ENCODE measurements at places on chromosomes 2 and 18. TPM values are rescaled to one million over a fixed set of nuclear protein-coding genes. Genes with fewer than 3 reads are reported as not detected.

MAP3K19 gene
- total RNA-seq = not detected

EPHA4 gene
- 76.9 TPM for total RNA-seq

RGPD3 gene
- total RNA-seq = not detected

IL18RAP gene
- 0.43 TPM for total RNA-seq

IL36G gene
- not detected for total RNA-seq

ALLC gene
- 0.57 TPM for total RNA-seq

IRS1 gene
- 14.7 TPM for total RNA-seq

SNTG2 gene
- 0.65 TPM for total RNA-seq

DSG2 gene
- total RNA-seq = 76.1 TPM

LCT gene
- total RNA-seq = not detected

RGPD4 gene
- 0.11 TPM for total RNA-seq

D2HGDH gene
- total RNA-seq = 16.1 TPM

HOXD3 gene
- total RNA-seq = not detected

LRATD1 gene
- total RNA-seq = 10.8 TPM

GALNT1 gene
- 60.3 TPM for total RNA-seq

TTC21B gene
- total RNA-seq = 19.7 TPM

GNLY gene
- not detected for total RNA-seq

CHRNA1 gene
- 0.20 TPM for total RNA-seq

CD302 gene
- 28.8 TPM for total RNA-seq

MEMO1 gene
- total RNA-seq = 38.9 TPM

COLEC12 gene
- total RNA-seq = 6.5 TPM

SULT1C4 gene
- 17.0 TPM for total RNA-seq

ARMC9 gene
- total RNA-seq = 6.8 TPM

GAL3ST2 gene
- total RNA-seq = not detected

HOXD1 gene
- total RNA-seq = not detected

MYCN gene
- total RNA-seq = 0.42 TPM

ANKZF1 gene
- total RNA-seq = 14.9 TPM

NMS gene
- total RNA-seq = not detected

ACMSD gene
- not detected for total RNA-seq

STAT4 gene
- total RNA-seq = 7.0 TPM

KCNS3 gene
- 3.0 TPM for total RNA-seq

PSTPIP2 gene
- 2.0 TPM for total RNA-seq

NCL gene
- total RNA-seq = 251 TPM

TMEM163 gene
- 6.8 TPM for total RNA-seq

ZNF396 gene
- total RNA-seq = 1.7 TPM
